ENCODE measurements at places on chromosomes 2 and 18. TPM values are rescaled to one million over a fixed set of nuclear protein-coding genes. Genes with fewer than 3 reads are reported as not detected.

ERMN gene
- total RNA-seq, result not detected

BOD1L2 gene
- not detected for total RNA-seq

SEMA4F gene
- 13.4 TPM for total RNA-seq

HNMT gene
- 1.1 TPM for total RNA-seq

RUFY4 gene
- not detected for total RNA-seq

COBLL1 gene
- total RNA-seq, result 5.4 TPM

FOXD4L1 gene
- total RNA-seq, result 0.09 TPM

POMC gene
- not detected for total RNA-seq

L3MBTL4 gene
- not detected for total RNA-seq

GREB1L gene
- total RNA-seq, result 3.5 TPM

ZBTB14 gene
- 8.1 TPM for total RNA-seq

SOWAHC gene
- 9.2 TPM for total RNA-seq

RFTN2 gene
- total RNA-seq, result not detected

DYNAP gene
- total RNA-seq, result not detected

PCBP1 gene
- 339 TPM for total RNA-seq

VIT gene
- total RNA-seq, result not detected

TTR gene
- total RNA-seq, result not detected

ABCB11 gene
- total RNA-seq, result 0.06 TPM

PLA2R1 gene
- total RNA-seq, result 2.2 TPM

NPHP1 gene
- 8.2 TPM for total RNA-seq

NLRC4 gene
- total RNA-seq, result 0.11 TPM

GPR75 gene
- 1.1 TPM for total RNA-seq

RAB1A gene
- 231 TPM for total RNA-seq

C2orf78 gene
- total RNA-seq, result not detected

GCG gene
- total RNA-seq, result not detected

CD28 gene
- not detected for total RNA-seq

Measured in A549 treated with dexamethasone at 1 μM for 4 hours (cell line).